ENCODE measurements at places on chromosomes 16 and 17.

DNA sequence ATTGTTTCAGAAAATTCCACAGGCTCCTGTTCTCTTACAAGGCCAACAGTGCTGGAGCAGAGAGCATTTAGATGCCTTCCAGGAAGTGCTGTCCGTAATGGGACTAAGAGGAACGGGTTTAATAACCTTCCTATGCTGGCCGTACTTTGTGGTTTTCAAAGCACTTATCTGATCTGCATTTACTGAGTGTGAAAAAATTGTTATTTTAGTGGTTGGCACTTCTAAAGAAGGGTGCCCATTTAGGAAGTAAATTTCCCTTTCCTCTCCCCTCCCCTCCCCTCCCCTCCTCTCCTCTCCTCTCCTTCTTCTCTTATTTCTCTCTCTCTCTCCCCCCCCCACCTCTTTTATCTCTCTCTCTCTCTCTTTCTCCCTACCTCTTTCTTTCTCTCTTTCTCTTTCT, 72.0 kb upstream of the DNAJA2 start:
- DNase-seq, result peak; percentile 2

- DNase-seq, result no peak
Observed at GRCh38 chr16:52446080-52446479, 100.9 kb downstream of the TOX3 start.

DNA sequence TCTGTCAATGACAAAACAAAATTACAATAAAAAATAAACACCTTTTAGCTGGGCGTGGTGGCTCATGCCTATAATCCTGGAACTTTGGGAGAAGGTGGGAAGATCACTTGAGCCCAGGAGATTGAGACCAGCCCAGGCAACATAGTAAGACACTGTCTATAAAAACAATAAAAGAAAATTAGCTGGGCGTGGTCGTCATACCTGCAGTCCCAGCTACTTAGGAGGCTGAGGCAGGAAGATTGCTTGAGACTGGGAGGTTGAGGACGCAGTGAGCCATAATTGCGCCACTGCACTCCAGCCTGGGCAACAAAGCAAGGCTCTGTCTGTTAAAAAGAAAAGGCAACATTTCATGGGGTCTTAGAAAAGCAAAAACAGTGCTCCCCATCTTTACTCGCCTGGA, 32.7 kb downstream of the EMP2 start:
- DNase-seq, result no peak

DNA sequence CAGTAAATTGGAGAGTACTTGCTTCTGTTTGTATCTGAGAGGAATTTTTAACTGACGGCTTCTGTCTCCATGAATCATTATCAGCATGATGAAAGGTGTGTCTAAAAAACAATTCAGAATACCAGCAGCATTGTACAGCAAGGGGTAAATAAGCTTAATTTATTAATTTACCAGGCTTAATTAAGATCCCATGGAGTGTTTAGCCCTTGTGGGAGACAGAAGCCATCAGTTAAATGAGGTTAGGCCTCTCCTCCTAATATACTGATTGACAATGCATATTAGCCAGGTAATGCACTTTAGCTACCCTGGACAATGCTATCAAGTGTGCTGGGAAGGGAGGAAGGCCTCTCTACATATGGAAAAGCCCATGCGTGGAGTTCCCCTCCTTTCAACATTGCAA, 53.4 kb downstream of the IGF2BP1 start:
- no peak for DNase-seq

GRCh38 chr16:72362973-72363372, 191.0 kb upstream of the PMFBP1 start:
- no peak for DNase-seq

DNA sequence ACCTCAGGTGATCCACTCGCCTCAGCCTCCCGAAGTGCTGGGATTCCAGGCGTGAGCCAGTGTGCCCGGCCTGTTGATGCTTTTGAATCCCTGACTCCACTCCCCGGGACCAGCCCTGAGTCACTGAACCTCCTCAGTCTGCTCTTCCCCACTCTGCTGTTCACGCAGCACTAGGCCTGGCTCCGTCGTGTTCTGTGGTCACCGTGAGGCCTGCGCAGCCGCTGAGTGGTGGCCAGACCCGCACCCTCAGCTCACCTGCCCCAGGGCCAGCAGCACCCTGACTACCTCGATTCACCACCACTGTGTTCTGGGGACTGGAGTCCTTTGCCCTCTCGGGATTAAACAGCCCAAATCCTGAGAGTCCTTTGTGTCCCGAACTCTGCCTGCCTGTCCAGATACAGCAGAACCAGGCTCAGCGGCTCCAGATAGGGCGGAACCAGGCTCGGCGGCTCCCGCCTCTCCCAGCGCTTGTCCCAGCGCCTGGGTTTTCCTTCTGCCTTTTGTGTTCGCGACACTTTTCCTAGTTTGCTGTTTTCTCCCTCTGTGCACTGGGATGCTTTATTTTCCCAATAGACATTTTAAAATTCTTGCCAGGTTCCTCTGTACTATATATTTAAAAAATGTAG, 58.6 kb upstream of the ENDOV start:
- no peak for DNase-seq

- DNase-seq, result no peak
Observed at GRCh38 chr16:48617104-48617705, 7.2 kb upstream of the N4BP1 start.

GRCh38 chr16:62933929-62934328, 897.7 kb upstream of the CDH8 start:
- no peak for DNase-seq

DNA sequence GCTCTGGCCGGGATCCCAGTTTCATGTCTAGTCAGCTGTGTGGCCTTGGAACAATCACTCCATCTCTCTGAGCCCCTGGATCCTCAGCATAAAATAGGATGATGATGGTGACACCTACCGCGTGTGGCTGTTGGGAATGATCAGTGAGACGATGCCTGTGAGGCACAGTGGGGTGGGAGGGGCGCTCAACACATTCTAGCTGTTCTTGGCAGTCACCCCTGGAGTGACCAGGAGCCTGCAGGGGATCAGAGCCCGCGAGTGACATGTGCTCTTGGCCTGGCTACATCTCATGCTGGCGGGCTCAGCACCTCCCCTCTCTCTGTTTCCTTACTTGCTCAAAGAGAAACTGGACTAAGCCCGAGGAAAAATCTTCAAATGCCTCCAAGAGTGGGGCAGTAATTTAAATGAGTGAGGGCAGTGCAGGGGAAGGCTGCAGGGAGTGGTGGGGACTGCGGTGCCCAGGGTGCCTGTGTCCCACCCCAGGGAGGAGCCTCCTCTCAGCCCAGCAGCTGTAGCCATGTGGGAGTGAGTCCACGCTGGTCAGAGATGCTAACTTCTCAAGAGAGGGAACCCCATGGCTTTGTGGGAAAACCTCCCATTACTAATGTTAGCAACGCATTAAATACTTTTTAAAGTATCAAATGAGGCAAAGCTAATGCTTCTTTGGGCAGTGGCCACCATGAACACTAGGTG, 23.1 kb upstream of the DOK4 start:
- DNase-seq, result no peak

GRCh38 chr17:39517224-39517623, 55.9 kb downstream of the CDK12 start:
- no peak for DNase-seq

DNA sequence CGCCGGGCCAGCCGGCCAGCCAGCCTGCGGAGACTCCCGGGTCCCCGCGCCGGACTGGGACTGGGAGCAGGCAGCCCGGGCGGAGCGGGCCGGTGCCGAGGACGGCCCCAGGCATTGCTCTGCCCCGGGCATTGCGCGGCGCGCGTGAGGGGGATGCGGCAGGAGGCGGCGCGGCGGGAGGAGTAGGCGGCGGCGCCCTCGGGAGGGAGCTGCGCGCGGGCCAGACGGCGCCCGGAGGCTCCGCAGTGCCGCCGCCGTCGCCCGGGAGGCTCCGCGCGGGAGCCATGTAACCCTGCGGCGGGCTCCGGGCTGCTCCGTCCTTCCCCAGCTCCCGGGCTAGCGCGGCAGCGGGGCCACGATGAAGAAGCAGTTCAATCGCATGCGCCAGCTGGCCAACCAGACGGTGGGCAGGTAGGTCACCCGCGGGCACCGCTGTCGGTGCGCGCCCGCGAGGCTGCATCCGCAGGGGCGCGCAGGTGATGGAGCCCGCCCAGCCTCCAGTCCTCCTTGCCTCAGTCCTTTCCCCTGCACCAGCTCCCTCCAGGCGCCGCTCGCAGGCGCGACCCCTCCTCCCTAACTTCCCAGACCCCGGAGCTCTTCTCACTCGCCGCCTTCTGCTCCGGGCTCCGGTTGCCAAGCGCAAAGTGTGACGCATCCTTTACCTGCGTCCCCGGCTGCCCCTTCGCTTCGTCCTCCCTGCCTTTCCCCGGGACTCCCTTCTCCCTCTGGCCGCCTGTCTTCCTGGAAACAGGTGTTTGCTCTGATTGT, at the start of gene ARHGAP44:
ARHGAP44 (plus strand) TSS at position 18 of the 768 bp plus-strand sequence; CDS start at position 359, 341 bp downstream.
- no peak for DNase-seq

DNA sequence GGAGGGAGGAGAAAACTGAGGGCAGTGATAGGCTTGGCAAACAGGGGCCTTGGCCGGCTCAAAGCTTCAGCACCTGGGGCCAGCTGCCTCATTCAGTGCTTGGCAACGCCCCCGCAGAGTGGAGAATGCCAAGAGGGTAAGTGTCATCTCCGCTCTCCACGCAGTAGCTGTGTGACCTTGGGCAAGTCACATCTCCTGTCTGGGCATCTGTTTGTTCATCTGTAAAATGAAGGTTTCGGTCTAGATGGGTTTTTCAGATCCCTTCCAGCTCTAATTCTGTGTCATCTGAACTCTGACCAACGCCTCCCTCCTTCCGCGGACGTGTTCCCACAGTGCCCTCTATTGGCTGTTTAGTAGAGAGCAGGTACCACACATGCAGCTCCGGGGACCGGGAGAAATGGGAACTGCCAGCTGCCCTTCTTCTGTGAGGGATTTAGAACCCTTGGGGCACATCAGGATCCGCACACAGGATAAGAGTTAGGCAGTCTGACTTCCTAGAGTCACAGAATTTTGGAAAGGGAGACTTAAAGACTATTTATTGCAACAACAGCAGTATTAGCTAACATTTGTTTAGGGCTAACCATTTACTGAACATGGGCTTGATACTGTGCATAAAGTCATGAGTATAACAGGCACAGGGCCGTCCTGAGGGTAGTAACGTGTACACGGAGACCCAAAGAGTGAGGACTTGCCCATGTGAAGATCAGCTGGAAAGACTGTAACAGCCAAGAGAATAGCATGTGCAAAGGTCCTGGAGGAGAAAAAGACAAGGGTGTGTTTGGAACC, 26.8 kb downstream of the GP2 start:
- peak; percentile 17 for DNase-seq

DNA sequence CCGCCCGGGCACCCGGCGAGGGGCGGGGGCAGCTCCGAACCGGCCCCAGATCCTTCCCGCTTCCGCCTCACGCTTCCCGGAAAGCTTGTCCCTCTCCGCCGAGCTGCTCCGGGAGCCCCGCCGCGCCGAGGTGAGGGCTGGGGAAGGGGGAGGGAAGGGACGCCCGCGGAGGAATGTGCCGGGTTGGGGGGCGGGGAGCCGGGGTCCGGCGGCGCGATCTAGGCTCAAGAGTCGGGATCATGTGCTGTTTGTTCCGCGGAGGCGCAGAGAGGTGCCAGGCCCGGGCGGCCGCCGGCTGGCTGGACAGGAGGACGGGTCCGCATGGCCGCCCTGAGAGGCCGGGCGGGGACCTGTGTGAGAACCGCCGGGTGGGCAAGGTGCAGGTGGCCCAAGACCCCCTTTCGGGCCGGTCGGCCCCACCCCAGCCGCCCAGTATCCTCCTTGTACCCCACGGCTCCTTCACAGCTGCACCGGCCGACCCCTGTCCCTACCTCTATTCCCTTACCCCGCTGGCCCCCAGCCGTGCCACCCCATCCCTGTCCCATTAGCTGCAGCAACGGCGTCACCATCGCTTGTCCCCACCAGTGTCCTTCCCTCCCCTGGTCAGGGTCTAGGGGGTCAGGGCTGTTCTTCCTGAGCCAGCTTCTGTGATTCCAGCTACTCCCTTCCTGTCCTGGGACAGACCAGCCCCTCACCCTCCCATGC, 429 bp downstream of the KIF1C start:
- no peak for DNase-seq

DNA sequence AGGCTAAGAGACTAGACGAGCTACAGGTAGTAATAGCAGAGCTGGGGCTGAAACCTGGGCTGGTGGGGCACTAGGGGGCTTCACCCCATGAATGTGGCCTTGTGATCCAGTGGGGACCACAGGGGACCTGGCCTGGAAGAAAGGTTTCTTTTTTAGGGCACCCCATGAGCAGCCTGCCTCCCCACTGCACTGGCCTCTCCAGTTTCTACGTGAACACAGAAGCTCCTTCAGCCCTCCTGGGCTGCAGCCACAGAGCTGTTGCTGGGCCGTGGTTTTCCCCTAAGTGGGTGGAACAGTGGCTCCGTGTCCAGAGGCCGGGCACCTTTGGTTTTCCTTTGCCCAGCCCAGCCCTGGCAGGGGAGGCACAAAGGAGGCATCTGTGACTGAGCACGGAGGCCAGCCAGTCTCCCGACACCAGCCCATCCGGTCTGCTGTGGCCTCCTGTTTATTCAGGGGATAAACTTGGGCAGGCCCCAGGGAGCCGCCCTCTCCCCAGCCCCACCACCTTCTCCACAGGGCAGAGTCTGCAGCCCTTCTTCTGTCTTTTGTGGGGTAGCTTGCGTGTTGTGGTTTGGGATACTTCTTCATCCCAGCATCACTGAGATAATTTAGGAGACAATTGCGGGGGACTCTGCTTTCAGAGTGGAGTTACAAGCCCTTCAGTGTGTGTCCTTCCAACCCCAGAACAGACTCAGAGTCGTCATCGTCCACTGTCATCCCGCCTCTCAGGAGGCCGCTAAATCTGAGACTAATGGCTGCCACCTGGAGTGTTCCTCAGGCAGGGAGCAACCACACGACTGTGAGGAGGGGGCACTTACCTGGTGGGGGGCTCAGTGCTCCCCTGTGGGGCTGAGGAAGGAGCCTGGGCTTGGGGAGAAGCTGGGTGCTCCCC, 85.3 kb downstream of the RAB11FIP4 start:
- DNase-seq, result no peak

DNA sequence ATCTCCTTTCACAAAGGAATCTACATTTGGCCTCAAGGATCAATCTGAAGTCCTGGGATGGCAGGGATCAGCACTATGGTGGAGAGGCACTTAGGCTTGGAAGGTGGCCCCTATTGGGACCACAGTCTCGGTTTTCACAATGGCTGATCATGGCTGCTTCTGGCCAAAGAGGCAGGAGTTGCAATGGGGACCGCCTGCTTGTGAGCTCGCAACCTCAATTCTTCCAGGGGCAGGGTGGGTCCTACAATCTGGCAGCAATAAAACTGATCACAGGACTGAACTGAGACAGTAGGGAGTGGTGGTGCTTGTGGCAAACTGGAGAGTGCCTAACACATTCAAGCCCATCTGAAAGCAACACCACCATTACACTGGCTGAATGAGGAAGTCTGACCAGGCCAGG, 83.1 kb downstream of the NETO2 start:
- no peak for DNase-seq

DNA sequence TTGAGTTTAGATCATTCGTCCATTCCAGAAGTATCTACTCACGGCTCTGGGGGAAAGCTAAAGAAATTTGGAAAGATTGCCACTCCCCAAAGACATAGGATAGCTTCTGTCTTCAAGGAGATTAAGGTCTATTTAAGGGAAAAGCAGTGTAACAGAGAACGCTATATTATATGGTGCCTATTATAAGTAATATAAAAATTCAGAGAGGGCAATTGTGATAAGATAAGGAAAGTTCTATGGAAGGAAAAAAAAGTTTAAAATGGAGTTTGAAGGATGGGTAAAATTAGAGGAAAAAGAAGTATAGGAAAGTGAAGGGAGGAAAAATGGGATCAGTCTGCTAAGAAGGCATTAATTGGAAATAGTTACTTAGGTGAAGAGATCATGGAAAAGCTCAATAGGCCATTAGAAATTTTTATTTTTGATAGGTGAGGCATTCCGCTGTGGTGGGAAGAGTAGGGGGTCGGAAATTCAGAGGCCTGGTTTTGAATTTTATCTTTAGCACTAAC, 690 bp upstream of the CDC27 start:
- no peak for DNase-seq
